ENCODE measurements at places on chromosomes 3 and 15.

DNA sequence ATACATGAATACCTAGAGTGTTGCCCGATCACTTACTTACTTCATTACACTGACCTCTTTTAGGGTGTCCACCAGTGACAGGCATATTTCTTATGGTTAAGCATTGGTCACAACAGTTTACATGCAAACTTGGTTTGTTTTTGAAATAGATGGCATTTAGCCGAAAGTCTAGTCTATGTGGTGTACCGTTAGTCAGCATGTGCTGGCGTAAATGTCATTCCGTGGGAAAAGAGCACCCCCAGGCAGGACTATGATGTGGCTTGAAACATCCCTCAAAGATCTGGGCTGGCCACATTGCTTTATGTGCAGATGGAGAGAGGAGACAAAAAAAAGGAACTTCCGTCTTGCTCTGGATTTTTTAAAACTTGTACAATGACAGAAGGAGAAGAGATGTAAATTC, 357.0 kb upstream of the ICE2 start:
- no peak for DNase-seq

- DNase-seq: no peak
Observed at GRCh38 chr3:73245459-73245858, 184.0 kb downstream of the EBLN2 start.

DNA sequence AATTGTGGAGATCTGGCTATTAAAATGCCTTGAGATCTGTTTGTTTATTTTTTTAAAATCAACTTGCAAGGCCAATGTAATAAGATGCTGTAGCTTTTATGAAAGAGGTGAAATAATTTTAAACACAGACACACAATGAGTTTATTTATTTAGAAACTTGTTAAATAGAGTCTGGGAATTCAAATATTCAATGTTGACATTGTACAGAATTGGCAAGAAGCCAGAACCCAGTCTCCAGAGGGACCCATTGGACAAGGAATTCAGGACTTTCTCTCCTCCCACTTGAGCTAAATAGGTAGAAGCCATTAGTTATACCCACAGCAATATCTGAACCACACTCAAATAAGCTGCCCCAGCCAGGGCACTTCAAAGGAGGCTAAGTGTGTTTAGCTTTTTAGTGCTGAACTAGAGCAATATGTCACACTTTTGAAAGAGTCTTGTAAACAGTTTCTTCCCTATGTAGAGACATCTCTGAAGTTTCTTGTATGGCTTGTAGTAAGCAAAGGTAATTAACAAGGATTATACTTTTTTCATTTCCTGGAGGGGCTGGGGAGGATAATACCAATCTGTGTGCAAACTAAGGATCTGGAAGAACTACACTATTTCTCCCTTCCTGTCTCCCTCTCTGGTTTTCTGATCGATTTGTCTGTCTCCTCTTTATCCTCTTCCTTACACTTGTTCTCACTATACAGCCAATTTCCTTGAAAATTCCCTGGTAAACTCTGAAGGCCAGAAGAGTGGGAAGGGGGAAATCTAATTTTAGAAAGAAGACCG, 6.0 kb downstream of the MECOM start:
- DNase-seq: no peak

DNA sequence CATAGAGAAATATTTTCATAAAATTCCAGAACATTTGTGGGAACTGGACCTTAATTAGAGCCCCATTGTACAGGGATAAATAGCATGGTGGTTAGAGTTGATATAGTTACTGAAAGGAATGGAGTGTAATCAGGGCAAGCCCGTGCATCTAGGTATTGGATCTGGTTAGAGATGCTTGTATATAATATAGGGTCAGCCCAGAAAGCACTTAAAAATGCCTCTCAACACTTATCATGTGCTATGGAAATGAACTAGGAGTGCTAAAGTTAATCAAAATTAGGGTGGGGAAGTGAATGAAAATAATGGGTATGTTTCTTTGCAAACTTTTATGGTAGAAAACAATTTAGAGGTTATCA, 308.3 kb upstream of the NR2E3 start:
- DNase-seq: no peak

- no peak for DNase-seq
Observed at GRCh38 chr3:117191245-117191644, 481.7 kb downstream of the TUSC7 start.

DNA sequence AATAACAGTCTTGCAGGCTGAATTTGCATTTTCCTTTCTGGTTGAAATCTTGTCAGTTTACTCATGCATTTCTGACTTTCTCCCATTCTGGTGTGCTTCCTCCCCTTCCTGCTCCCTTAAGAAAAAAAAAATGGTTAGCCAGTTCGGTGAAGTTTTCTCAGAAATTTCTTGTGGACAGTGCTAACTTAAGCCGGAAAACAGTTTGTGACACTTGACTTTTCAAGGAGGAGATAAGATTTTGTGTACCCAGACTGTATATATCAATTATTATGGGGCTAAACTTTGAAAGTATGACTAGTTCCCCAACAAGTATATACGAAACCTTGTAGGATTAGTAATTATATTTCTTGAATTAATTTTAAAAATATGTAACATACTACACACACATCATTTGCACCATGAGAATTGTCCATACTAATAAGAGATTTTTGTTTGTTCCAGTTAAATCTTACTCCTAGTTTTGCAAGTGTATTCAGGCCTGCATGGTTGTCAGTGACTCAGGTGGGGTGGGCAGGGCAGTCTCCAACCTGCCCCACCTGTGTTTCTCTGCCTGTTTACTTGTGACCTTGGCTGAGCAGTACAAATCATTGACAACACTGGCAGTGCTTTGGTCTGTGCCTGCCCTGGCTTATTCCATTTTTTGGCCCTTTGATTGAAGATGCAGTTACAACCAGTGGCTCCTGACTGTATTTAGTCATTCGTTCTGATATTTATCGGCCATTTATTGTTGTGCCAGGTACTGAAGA, 19.1 kb downstream of the UBE2E1 start:
- no peak for DNase-seq
